ENCODE measurements at places on chromosomes 7 and 10.
A peak's percentile ranks its signal among the peaks of the same experiment; 100 is the strongest.

GRCh38 chr7:129466796-129467195 lies 32.6 kb downstream of the STRIP2 start:
- no peak for ATAC-seq

DNA sequence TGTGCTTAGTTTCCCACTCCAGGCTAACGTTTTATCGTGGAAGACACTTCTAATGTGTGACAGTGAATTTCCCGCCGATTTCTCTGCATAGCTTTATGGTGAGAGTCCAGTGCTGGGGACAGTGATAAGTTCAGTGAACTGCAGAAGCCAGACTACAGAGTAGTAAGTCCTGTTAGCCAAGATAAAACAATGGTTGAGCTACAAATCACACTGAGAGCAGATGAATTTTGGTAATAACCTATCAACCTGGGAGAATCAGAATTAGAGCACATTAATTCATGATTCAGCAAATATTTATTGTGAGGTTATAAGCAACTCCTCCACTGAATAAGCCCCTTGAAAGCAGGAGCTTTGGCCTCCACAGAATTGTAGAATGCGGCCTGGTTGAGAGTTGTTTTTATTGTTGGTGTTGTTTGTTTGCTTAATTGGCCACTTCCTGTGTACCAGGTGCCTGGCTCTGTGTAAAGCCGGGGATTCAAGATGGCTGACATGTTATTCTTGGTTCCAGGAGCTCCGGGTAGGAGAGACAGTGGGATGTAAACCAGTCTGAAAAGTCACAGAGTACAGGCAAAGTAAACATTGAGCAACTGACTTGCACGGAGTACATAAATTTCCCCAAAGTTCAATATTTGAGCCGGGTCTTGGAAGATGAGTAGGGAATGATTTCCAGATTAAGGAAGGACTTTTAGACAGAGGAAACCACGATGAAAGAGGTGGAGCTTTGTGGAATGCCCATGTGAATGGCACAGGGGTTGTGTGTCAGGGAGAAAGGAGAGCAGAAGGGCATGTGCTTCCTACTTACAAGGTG lies 112.7 kb downstream of the SNX10 start:
- no peak for ATAC-seq

GRCh38 chr7:70953331-70953741 lies 178.6 kb upstream of the GALNT17 start:
- ATAC-seq: no peak

- peak; percentile 57 for ATAC-seq
Observed at GRCh38 chr10:74929197-74929596, 102.8 kb downstream of the KAT6B start.

GRCh38 chr7:43248961-43249822 lies 136.7 kb downstream of the HECW1 start:
- ATAC-seq: peak; percentile 28

DNA sequence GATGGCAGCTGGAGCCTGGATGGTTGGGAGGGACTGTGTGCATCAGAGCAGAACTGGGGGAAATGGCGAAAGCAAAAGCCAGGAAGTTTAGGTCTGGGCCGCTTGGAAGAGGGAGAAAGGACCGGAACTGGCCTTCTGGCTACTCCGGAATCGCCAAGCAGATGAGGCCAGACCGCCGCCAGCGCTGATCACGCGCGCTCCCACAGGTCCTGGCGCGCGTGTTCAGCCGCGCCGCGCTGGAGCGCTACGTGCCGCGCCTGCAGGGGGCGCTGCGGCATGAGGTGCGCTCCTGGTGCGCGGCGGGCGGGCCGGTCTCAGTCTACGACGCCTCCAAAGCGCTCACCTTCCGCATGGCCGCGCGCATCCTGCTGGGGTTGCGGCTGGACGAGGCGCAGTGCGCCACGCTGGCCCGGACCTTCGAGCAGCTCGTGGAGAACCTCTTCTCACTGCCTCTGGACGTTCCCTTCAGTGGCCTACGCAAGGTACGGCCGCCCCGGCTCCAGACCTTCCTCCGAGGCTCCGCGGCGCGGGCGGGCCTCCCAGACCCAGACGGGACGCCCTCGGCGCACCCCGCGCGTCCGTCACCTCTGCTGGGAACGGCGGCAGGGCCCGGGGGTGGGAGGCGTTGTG lies 2.0 kb downstream of the CYP26C1 start:
- ATAC-seq: no peak

DNA sequence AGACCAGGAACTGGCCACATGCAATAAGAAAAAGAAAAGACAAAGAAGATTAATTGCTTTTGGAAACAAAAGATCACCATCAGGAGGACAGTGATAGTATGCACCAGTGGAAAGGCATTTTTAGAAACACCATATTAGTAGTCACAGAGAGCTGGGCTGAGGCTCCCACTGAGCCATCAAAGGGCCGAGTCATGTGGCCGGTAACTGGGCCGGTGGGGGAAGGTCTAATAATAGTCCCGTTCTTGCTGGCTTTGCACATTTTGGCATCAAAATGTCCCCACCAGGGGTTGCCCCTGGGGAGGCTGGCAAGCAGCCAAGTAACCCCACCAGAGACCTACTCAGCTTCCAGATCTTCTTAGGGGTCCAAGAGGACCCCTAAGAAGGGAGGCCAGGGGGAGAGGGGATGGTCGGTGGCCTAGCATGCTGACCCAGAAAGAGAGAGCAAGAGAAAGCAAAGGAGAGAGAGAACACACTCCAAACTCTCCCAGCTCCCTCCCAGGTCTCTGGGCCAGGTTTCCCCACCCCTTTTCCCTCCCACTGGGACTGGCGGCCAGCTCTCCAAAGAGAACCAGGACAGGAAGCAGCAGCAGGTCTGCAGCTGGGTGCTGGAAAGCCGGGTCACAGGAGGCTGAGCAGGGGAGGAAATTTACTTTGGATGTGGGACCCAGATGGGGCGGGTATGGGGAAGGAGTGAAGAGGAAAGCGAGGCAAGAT lies 70.2 kb upstream of the FGFR2 start:
- peak; percentile 73 for ATAC-seq

GRCh38 chr7:128000854-128001265 lies 30.4 kb downstream of the LRRC4 start:
- ATAC-seq: no peak

DNA sequence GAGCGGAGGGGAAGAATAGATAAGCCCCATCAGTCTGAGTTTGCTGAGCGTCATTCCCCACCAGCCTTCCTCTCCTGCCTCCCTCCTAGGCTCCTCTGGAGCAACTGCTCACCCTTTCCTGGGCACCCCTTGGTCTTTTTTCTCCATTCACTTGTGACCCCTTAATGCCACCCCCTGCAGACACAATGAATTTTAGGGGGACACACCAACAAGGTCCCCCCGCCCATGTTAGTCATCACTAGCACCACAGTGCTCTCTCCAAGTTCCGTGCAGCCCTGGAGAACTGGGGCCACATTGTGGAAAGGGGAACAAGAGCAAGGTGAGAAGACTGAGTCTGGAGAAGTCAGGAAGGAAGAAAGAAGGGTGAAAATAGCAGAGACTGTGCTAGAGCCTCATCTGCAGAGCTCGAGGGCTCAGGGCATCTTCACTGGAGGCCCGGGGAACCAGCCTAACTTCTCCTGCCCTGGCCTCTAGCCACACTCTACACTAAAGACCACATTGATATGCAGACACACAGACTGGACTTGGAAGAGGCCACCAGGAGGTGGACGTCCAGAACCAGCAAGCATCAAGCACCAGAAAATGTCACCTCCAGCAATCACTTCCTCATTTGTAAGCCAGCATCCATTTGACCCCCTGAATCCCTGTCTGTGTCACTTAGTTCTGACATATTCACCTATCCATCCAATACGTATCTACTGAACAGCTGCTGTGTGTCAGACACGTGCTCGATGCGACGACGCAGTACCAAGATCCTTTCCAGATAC lies 17.5 kb downstream of the RGR start:
- no peak for ATAC-seq

DNA sequence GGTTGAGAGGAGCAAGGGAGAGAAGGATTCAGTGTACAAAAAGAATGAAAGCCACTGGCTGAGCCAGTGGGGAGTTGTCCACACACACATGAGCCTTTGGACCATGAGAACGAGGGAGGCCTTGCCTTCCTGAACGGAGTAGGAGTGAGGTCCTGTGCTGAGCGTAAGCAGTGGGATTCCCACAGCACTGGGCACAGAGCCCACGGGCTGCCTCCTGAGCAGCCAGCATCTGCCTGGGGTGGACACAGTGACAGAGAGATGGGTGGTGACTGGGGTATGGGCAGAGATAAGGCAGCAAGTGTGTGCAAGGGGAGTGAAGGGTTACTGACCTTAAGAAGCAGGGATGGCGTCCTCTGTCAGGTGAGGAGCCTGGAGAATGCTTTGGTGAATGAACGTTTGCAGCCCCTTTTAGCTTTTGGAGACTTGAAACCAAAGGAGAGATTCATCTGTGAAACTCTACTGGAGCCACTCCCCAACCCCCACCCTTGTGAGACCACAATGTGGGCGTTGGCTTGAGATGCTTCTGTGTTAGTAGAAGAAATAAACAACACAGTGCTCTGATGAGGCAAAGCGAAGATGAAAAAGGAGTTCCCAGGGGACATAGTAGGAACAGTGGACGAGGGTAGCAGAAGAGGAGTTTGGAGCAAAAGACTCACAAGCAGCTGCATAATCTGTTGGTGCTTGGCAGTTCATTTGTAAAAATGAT lies 56.5 kb downstream of the FIGNL1 start:
- ATAC-seq: no peak

GRCh38 chr10:43119416-43120115 lies 18.7 kb upstream of the CSGALNACT2 start:
- ATAC-seq: no peak

GRCh38 chr7:108368466-108368865 lies 87.8 kb downstream of the NRCAM start:
- ATAC-seq: no peak
